ENCODE measurements at places on chromosomes 7 and 10.

GRCh38 chr7:28168393-28169158 is 12.0 kb downstream of the JAZF1 start:
- no peak for DNase-seq

DNA sequence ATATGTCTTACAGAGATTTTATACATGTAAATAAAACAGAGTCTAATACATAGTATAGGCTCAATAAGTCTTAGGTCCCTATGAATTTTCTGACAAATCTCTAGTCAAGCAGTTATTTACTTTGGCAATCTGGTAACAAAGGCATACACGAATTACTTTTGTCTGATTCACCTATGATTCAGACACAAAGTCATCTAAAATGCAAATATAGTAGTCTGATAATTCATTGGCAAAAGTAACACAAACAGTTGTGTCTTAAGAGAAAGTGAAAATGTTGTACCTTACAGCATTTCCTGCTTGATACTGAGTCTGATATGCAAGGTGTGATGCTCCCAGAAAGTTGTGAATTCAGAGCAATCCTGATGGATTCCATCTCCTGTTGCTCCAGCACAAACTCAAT is 209.4 kb upstream of the PRSS1 start:
- no peak for DNase-seq

- no peak for DNase-seq
These were observed 38.3 kb upstream of the TOMM7 start for GRCh38 chr7:22860784-22861482.

- DNase-seq: no peak
These were observed 99.4 kb downstream of the CALD1 start for GRCh38 chr7:134878746-134879357.

DNA sequence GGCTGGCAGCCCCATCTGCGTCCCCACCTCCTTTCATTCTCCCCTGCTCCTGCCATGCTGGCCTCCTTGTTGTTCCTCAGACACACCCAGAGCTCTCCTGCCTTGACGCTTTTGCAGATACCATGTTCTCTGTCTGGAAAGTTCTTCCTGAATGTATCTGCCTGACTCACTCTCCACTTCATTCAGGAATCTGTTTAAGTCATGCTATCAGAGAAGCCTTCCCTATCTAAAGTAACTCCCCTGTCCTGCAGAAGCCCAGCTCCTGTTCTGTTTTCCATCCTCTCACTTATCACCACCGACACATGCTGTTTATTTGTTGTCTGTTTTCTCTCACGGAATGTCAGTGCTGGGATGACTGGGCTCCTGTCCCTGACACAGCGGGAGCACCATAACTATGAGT is 82.0 kb downstream of the AFAP1L2 start:
- no peak for DNase-seq

GRCh38 chr7:135186841-135187253 is 16.3 kb upstream of the CYREN start:
- DNase-seq: no peak

DNA sequence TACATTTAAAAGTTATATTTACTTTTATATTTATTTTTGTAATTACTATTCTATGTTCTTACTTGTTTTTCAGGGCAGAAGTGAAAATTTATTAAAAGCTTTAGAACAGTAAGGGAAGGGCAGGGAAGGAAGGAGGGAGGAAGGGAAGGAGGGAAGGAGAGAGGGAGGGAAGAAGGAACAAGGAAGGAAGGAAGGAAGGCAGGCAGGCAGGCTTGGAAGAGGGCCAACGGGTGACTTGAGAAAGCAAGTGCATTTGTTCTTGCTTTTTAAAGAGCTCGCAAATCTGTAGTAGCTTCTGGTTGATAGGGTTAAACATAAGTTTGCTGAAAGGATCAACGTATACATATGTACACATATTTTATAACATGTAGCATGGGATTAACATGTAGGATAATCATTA is 725.3 kb upstream of the FZD8 start:
- DNase-seq: no peak

- no peak for DNase-seq
These were observed 81.6 kb upstream of the ICA1 start for GRCh38 chr7:8343556-8343955.

DNA sequence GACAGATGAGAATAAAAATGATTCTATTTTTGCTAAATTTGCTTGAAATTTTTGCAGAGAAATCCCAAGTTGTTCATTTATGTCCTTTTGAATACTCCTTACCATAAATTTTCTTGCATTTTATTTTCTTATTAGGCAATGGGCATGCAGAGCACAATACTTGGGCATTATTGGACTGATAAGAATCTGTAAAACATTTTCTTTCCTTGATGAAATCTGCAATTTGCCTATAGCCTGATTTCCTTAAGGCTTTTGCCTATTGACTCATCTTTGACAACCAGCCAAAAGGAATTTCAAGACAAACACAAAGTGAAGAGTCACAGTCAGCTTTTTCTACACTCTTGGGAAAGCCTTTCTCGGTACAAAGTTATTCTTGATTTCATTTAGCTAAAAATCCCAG is 30.5 kb upstream of the GNAT3 start:
- DNase-seq: no peak

GRCh38 chr10:51642581-51642980 is 56.8 kb downstream of the CSTF2T start:
- DNase-seq: no peak

DNA sequence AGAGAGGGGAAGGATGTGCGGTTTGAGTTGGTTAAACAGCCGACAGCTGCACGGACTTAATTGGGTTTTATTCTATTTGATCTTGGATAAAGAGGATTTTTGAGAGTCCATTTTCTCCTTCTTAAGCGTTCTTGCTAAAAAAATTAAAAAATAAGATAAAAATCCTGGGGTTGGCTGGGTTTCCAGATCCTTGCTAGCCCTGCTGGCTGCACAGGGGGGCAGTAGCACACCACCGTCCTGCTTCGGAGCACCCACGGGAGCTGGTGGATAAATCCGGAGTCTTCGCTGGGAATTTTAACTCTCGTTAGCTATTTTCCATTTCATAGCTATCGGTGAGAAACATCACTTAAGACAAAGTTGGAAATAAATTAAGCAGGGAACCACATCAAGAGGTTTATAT is 792.0 kb downstream of the TYW1 start:
- DNase-seq: no peak

- no peak for DNase-seq
These were observed 50.0 kb upstream of the GTF2IRD1 start for GRCh38 chr7:74403521-74404387.

- DNase-seq: no peak
These were observed 27.8 kb downstream of the CELF2 start for GRCh38 chr10:11045487-11045886.

- no peak for DNase-seq
These were observed 36.2 kb downstream of the BAG3 start for GRCh38 chr10:119687192-119688032.

DNA sequence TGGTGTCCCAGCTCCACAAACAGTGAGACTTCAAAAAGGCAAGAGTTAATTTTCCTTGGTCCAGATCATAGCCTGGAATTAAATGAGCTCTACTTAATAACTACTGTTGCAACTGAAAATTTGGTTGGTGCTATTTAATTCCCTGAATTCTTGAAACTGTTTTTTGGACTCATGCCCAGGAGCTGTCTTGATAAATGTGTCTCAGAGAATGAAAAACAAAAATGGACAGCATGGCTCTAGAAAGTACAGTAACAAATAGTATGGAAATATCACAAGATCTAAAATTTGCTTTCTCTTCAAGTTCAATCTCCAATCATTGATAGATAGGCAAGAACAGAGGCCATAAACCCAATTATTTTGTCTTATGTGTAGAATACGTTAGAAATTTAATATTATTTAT is 42.5 kb downstream of the CCDC71L start:
- no peak for DNase-seq

- peak; percentile 38 for DNase-seq
These were observed at the start of gene TRIM8 for GRCh38 chr10:102644066-102644645. TSS of gene TRIM8 (plus strand) at chr10:102644479. CDS start at chr10:102644618, 139 bp downstream.

- DNase-seq: no peak
These were observed 122.6 kb downstream of the SH2D4B start for GRCh38 chr10:80660266-80660665.

GRCh38 chr10:21075880-21076279 is 178.8 kb upstream of the NEBL start:
- no peak for DNase-seq

GRCh38 chr10:71463111-71463510 is 66.4 kb downstream of the CDH23 start:
- DNase-seq: no peak

DNA sequence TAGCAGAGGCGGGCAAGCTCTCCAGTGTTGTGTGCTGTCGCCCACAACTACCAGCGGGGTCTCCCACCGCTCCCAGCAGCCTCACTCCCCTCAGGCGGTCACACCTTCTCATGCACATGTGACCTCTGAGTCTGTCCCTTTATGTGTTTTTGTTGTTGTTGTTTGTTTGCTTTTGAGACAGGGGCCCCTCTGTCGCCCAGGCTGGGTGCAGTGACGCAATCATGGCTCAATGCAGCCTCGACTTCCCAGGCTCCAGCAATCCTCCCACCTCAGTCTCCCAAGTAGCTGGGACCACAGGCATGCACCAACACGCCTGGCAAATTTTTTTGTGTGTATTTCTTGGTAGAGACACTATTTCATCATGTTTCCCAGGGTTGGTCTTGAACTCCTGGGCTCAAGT is 1.5 kb downstream of the CPSF4 start:
- no peak for DNase-seq

- no peak for DNase-seq
These were observed 23.9 kb downstream of the TNS3 start for GRCh38 chr7:47557694-47558670.

DNA sequence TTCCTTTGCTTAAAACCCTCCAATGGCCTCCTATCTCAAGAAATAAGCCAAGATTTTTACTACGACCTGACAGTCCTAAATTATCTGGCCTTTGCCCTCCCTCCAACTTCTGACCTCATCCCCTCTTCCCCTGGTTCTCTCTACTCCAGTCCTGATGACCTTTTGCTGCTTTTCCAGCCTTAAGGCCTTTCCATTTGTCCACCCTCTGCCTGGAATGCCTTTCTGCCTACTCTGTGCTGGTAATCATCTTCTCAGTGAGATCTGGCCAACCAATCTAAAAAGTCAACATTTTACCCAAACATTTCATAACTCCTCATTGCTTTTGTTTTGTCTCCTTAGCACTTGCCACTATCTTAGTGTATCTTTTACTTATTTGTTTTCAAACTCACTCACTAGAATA is 75.7 kb downstream of the VPS41 start:
- no peak for DNase-seq

DNA sequence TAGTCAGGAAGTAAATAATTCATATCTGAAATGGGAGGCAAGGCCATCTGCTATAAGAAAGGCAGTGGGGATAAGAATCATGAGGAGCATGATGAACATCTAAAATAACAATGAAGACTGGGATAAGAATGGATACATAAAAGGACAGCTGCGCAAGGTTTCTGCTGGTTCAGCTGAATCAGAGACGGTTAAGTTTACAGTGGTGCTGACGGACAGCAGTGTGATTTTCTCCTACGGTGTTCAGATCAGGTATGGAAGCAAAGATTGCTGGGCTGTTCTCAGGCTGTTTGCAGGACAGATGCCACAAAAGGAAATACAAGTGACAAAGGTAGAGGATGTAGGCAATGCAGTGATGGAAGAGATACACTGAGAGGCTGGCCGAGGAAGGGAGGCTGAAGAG is 8.4 kb downstream of the CYCS start:
- no peak for DNase-seq

DNA sequence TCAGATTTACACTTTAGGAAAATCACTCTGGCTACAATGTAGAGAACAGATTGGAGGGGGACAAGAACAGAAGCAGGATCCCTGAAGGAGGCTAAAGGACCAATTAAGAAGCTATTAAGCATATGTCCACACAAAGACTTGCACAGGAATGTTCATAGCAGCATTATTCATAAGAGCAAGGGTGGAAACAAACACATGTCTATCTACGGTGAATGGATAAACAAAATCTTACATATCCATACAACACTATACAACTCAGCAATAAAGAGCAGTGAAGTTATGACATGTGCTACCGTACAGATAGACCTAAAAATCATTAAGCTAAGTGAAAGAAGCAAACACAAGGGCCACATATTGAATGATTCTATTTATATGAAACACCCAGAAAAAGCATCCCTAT is 10.4 kb downstream of the CHCHD3 start:
- DNase-seq: no peak

DNA sequence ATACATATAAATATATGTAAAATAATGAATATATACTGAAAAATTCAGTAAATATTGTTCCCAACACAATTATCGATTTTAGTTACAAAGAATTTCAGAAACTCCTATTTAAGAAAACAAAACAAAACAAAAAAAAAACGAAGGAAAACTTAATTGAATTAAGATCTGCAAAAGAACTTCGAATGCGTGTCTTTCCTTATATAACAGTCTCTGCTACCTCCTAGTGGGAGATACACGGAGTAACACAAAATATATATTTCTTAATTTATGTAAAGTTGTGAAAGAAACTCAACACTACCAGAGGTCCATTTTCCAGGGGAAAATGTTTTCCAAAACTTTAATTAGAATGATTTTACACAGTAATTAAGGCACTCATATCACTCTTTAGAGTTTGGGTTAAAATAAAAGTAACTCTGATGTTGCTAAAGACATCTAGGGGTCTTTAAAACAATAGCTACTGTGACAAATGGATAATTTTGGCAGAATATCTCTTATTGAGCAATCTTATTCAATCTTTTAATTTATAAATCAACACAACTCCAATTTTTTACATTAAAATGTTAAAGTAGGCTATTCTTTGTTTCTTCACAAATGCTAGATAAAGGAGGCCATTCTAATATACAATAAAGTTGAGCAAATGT is 41.6 kb downstream of the NEBL start:
- DNase-seq: no peak

GRCh38 chr7:140031364-140031763 is 31.4 kb downstream of the PARP12 start:
- no peak for DNase-seq

GRCh38 chr10:103572347-103573204 is 79.1 kb downstream of the NEURL1 start:
- DNase-seq: no peak

DNA sequence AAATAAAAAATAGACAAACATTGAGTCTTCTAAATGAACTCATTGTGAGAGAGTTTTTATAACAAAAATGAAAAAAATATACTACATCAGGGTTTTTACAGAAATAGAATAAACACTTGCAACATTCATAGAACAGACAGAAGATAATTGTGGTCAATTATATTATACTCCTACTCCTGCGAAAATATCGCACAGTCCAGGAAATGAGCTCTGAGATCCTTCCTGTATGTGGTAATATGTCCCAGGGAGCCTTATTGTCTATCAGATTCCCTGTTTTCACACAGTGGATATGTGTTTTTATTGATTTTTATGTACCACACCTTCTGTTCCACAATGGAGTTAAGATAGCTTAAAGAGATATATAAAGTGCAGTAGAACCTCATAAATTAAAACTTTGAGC is 27.5 kb upstream of the RELN start:
- DNase-seq: no peak
